Fibroblast of skin of back (primary cell): ENCODE measurements at places on chromosomes 12 and 14.

GRCh38 chr14:102087762-102088011 is 843 bp upstream of the HSP90AA1 start:
- no peak for DNase-seq

- no peak for DNase-seq
These were observed 5.3 kb downstream of the NAV3 start for GRCh38 chr12:77835969-77836368.

GRCh38 chr14:95326987-95327386 is 7.3 kb upstream of the CLMN start:
- DNase-seq = no peak

DNA sequence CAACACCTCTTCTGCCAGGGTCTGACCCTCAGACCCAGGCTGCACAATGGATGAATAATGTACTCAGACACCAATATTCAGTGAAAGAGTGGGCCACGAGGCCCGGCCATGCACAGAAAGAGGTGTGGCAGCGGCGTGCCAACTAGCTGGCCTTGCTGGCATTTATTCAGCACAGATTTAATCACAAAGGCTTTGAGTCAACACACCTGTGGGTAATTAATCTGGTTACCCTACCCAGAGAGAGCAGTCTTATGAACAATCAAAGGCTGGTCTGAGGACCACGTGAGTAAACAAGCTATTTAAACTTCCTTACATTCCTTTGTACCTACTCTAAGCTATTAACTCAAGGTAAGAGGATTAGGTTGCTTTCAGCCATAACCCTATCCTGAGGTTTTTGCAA is 324.8 kb downstream of the C12orf50 start:
- DNase-seq = no peak

GRCh38 chr14:58460772-58461171 is 33.3 kb downstream of the KIAA0586 start:
- no peak for DNase-seq

DNA sequence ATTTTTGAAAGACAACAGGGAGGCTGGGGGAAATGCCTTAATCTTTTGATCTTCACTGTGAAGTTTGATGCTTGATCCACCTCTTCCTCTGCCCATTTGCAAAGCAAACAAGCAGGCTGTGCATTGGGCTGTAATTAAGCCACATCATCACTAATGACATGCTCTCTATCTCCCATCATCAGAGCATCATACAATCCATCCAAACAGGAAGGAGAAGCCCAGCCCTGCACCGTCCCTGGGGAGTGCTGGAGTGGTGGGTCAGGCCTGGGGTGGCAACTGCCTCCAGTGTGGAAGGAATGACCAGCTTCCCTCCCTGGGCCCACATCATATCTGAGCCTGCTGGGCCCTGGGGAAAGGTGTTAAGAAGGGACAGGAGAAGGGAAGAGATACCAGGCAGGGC is 6.9 kb upstream of the KRT74 start:
- DNase-seq = peak; percentile 5

- no peak for DNase-seq
These were observed 219.9 kb downstream of the AACS start for GRCh38 chr12:125284945-125285685.

DNA sequence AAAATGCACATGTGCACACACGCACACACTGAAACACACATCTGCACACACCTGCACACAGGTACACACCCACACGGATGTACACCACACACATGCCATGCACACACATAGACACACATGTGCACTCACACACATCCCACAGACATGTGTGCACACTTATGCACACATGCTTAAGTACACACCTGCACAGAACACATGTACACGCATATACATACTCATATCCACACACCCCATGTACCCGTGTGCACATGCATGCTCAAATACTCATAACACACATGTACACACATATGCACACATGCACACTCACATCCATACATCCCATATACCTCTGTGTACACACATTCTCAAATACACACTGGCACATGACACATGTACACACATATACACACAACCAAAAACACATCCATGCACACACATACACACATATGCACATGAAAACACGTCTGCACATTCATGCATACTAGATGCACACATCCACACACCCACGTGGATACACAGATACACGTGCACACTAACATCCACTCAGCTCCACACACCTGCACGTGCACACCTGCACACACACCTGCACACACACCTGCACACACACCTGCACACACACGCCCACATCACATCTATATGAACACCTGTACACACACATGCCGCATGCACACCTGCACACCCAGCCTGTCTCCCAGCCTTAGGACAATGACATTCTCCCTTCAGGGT is 336.7 kb downstream of the ADGRD1 start:
- no peak for DNase-seq

DNA sequence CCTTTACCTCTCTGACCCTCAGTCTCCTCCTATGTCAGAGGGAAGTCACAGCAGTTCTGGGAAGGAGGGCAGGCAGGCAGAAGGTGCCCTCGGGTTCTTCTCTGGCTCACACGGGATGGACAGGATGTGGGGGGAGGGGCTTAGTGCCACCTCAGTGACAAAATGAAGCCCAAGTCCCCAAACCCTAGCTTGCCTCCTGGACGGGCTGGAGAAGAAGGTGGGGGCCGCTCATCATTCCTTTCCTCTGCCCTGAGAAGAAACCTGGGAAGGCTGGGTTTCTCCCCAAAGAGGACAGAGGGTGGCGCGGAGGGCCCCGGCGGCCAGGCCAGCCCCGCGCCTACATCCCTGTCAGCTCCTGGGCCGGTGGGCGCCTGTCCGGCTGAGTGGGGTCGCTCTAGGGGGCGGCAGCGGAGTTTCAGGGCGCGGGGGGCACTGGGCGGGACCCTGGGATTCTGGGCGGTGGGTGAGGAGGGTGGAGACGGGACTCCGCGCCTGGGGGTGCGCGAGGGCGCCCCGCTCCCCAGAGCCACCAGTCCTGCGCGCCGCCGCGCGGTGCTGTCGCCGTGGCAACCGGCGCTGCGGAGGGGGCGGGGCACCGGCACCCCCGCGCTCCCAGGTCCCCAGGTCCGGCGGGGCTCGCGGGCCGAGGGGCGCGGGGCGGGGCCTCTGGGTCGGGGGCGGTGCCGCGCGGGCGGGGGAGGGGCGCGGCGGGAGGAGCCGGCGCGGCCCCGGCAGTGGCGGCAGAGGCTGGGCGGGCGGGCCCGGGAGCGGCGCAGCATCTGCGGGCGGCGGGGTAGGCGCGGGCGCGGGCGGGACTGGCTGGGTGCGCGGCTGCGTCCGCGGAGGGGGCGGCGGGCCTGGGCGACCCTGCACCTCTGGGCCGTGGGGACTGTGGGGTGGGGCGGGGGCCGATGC is at the start of gene TMEM121:
TSS of gene TMEM121 (plus strand) at position 723 of the 915 bp plus-strand sequence. CDS start 2,252 bp downstream, outside the sequence.
- peak; percentile 34 for DNase-seq

- peak; percentile 9 for DNase-seq
These were observed 1973.9 kb upstream of the FLRT2 start for GRCh38 chr14:83556065-83556464.

- peak; percentile 34 for DNase-seq
These were observed 11.9 kb downstream of the AEBP2 start for GRCh38 chr12:19451196-19451595.

- peak; percentile 20 for DNase-seq
These were observed 2.3 kb upstream of the CEBPE start for GRCh38 chr14:23121361-23121771.

GRCh38 chr12:116855744-116856470 is 25.3 kb downstream of the HRK start:
- no peak for DNase-seq

DNA sequence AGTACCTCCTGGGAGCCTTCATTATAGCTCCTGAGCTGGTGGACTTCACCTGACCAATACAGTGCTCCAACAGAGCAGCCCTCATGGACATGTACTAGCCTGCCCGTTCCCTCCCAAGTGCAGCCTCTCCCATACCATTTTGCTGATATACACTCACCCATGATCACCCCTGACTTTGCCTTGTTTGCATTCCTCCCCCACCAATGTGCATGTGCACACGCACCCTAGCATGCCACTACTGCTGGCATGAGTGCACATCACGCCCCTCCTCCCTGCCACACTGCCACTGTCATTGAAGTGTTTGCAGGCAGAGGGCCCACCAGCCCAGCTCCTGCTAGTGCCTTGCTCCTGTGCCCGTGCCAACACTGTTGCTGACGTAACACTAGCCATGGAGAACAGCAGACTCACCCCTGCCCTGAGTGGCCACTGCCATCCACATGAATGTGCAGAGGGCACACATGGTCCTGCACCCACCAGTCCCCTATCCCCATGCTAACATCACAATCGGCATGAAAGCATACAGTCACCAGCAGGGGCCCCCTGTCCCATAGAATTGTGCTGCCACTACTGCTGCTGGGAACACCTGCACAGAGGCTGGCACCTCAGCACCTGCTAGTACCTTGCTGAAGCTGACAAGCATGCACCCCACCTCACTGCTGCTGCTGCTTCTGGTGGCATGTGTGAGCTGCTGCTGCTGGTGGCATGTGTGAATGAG is 110.3 kb downstream of the SINHCAF start:
- no peak for DNase-seq

GRCh38 chr14:90373887-90374286 is 22.9 kb upstream of the CALM1 start:
- no peak for DNase-seq
